NCI-H774 (cell line): ENCODE measurements at places on chromosomes 12 and 14.

- DNase-seq, result no peak
Measured at GRCh38 chr12:66337381-66338010, 35.2 kb downstream of the HELB start.

DNA sequence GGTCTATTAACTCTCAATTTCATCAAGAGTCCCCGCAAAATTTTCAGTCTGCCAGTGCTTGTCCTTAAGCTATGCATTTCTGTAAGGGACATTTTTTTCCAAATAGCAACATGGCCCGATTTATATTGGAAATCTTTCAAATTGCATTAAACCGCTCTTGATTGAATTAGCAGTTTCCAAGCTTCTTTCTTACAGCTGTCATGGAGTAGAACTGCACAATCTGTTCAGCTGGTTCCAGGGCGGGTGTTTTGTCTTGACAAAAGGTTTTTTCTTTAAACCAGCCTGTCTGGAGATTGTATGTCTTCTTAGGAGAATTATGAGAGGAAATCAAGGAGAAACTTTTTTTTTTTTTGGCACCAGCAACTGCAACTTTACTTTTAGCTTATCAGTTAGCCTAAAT, 185.8 kb downstream of the ALG10B start:
- DNase-seq, result no peak

DNA sequence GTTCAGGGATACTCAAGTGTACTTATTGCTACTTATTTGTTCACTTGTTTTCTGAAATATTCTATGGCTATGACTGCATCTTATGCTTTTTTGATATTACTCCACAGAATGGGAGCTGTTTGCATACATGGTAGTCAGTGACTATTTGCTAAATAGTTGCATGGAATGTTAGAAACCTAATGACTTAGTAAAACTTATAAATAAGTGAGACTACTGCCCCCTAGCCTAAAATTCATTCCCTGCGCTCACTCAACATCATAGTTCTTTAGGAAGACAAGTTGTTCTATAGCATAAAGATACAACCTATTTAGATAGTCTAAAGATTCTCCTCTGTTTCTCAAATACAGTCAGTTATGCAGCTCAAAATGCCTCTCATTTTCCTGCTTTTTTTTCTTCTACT, 305.5 kb downstream of the CEP128 start:
- no peak for DNase-seq

DNA sequence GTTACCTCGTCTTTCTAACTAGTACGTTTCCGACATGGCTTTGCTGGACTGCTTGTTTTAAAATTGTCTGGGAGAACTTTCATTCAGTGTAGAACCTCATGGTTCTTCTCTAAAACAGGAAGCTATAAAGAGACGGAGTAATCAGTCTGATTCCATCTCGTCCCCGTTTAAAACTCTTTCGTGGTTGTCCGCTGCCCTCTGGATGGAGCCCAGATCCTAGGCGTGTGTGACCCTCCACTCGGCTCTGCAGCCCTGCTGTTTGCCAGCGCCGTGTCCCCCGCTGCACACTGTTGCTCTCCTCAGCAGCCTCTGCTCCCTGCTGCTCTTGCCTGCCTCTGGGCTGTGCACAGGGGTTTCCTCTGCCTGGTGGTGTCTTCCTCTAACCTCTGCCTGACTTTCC, 50.2 kb downstream of the SLC8B1 start:
- no peak for DNase-seq

DNA sequence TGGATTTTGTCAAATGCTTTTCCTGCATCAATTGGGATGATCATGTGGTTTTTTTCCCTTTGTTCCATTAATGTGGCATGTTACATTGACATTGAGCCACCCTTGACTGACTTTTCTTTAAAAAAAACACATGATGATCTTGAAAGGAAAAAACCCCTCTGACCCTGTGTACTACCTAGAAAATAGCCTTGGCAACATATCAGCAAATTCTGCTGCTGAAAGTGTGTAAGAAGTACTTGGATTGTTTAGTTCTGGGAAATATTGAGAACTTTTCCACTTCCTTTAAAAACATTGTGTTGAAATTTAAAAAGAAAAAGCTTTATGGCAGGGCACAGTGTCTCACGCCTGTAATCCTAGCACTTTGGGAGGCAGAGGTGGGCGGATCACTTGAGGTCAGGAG, 20.7 kb downstream of the ACACB start:
- no peak for DNase-seq
